ENCODE measurements at places on chromosomes 6 and 20.
A peak's percentile ranks its signal among the peaks of the same experiment; 100 is the strongest.

DNA sequence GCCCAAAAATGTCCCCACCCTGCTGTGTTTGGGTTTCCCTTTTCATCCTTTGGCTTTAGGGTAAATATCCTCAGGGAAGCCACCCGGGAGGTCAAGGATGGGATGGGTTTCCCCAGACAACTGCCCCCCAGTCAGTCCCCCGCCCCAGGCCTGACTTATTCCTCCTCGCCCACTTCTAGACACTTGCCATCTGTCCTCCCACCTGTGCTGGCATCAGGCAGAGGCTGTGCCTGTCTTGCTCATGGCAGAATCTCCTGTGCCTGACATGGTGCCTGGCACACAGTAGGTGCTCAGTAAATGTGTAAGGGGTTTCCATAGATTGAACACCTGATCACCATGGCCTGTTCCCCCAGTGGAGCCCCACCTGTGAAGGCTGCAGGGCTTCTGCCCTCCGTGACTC, 141.8 kb downstream of the PHACTR3 start:
- no peak for DNase-seq

DNA sequence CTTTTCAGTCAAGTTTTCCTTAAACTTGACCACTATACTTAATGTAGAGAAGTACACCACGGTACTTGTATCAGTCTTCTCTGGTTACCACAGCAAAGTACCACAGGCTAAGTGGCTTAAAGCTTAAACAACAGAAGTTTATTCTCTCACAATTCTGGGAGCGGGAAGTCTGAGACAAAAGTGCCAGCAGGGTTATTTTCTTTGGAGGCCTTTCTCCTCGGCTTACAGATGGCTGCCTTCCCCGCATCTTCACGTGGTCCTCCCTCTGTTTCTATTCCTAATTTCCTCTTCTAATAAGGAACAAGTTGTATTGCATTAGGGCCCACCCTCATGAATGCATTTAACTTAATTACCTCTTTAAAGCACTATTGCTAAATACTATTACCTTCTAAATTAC, 258.0 kb downstream of the PLCB1 start:
- DNase-seq, result no peak

DNA sequence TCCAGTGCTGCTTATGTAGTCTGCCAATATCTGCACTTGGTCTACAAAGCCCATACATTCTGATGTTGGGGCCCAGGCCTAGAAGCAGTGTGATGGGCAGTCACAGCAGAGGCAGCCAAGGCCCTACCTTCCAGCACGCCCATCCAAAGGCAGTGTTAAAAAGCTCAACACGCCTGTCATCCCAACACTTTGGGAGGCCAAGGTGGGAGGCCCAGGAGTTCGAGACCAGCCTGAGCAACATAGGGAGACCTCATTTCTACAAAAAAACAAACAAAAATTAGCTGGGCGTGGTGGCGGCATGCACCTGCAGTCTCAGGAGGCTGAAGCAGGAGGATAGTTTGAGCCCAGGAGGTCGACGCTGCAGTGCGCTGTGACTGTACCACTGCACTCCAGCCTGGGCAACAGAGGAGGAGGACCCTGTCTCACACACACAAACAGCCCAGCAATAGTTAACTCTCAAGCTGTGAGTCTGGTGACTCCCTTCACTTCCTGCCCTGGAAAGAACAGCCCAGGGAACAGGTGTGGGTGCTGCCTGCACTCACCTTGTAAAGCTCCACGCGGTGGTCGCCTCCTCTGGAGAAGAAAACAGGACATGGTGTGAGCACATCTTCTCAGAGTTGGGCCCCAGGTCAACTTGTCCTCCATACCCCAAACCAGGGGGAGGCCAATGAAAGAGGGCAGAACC, 68.8 kb downstream of the PYGB start:
- DNase-seq, result no peak

DNA sequence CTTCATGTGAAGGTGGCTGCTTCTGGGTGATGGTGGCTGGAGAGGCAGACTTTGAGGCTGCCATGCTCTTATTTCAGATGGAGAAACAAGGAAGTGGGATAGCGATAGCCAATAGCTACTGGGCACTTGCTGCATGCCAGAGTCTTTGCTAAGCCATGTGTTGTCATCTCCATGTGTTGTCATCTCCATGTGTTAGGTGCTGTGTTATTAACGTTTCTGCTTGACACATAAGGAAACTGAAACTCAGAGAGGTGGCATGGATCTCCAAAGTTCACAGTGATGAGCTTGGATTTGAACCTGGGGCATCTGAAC, 16.9 kb downstream of the KIAA1755 start:
- DNase-seq, result no peak

GRCh38 chr20:59402681-59403080, 102.3 kb downstream of the EDN3 start:
- peak; percentile 41 for DNase-seq

DNA sequence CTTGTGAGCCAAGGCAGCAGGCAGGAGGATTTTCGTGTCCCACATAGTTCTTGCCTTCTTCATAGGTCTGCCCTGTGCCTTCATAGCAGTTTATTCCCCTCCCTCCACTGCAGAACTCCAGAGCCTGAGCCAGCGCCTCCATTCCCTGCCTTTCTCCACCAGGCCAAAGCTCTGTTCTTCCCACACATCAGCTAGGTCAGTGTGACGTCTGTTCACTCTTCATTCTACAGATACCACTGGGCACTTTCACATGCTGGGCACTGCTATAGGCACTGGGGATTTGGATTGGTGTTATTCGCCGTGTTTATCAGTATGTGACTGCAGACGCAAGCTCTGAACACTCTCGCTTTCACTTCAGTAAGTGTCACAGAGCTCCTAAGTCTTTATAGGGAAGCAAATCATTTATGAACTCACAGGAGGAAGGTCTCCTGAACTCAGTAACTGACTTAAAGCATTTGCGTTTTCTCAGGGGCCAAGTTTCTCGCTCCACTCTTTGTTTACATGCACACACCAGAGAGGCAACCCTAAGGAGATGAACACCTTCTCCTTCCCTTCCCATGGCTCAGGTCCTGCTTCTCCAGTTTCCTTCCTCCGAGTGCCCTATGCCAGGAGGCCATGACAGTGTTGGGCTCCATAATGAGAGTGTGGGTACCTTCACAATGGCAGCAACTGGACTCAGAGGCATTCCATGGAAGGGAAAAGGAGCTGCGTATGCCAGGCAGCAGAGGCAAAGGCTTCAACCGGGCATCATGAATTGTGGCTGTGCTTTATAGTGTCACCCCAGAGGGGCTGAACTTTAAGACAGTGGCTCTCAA, 6.3 kb upstream of the APMAP start:
- DNase-seq, result no peak

Measured in DMS79 treated with DMSO at 0.1 percent for 48 hours (cell line).